ENCODE measurements at places on chromosomes 7 and 10.

DNA sequence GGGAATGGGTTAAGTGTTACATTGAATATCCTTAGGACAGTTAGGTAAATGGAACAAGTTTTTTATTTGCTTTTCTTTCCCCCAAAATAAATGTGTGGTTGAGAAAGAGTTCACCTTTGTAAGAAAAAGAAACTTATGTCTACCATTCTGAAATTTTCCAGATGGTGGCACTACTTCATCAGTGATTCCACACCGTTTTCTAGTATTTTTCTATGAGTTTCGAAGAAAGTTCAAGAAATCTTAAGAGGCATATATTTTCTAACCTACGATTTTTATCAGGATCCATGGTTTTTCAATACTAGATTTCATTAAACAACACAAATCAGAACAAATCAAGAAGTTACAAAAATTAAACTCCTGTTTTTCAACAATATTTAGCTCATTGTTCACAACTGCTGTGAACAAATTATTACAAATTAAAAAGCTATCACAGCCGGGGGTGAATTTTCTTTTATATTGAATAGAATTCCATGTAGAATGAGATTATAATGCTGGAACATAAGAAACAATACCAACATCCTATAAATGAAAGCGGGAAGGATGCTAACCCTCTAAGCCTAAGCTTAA, 163.1 kb upstream of the NPVF start:
- peak; percentile 14 for DNase-seq

DNA sequence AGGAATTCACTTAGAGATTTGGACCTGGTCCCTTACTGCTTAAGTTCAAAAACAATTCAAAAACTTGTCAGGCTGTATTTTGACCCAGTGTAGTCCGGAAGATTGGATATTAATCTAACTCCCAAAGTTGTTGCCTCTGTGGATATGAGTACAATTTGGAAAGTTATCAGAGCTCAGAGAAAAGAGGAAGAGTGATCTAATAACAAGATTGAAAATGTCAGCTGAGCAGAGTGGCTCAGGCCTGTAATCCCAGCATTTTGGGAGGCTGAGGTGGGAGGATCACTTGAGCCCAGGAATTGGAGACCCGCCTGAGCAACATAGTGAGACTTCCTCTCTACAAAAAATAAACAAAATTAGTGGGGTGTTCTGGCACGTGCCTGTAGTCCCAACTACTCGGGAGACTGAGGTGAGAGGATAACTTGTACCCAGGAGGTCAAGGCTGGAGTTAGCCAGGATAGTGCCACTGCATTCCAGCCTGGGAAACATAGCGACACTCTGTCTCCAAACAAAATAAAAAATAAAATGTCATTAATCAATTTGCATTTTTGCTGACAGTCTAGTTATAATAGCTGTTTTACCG, 3.2 kb upstream of the ASCC1 start:
- no peak for DNase-seq

- no peak for DNase-seq
Measured at GRCh38 chr7:37089972-37090371, 358.7 kb downstream of the ELMO1 start.

DNA sequence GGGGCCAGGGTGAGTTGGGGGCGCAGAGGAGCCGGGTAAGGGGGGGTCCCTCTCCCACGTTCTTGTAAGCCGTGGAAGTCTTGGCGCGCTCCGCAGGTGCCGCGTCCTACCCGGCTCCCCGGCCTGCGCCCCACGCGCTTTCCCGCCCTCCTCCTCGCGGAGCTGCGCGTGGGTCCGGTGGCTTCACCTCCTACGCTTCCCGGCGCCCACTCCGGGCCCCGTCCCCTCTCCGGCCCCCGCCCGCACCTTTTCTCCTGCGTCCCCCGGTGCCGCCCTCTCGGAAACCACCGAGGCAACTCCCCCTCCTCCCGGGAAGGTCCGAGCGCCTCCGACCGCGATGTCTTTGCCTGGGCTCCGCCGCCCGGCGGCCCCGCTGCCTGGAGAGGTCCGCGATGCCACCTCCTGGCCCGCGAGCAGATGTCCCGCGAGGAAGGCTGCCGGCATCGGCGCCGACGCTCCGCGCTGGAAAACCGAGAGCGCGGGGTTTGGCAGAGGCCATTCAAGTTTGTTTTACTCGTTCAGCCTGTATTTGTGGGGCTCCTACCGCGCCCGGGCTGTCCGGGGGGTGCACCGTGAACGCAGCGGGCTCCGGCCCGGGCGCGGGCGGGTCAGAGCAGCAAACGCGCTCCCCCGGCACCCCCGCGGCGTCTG, 2.4 kb upstream of the NKX6-2 start:
- no peak for DNase-seq

DNA sequence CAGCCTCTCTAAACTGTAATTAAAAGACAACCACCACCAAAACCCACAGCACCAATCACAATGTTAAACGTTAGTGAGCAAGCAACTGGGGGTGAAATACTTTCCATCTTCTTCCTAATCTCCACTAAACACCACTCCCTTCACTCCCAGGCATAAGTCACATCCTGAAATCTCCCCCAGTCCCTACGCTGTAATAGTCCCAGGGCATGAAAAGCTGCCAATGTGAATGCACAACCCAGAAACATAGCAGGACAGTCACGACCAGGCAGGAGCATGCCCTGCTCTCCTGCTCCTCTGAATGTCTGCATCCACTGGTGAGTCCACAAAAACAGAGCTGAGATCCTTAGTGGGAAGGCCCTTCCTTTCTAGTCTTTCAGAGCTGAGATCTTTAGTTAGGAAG, 288.9 kb downstream of the PARD3 start:
- DNase-seq = peak; percentile 23

DNA sequence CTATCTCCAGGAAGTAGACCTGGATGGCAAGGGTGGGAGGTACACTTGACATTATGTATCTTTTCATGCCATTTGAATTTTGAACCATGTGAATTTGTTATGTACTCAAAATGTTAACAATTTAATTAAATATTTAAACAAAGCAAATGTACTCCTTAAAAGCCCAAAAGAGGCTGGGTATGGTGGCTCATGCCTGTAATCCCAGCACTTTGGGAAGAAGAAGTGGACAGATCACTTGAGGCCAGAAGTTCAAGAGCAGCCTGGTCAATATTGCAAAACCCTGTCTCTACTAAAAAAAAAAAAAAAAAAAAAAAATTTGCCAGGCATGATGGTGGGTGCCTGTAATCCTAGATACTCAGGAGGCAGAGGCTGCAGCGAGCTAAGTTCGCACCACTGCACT, 136.9 kb upstream of the ASAH2 start:
- no peak for DNase-seq

DNA sequence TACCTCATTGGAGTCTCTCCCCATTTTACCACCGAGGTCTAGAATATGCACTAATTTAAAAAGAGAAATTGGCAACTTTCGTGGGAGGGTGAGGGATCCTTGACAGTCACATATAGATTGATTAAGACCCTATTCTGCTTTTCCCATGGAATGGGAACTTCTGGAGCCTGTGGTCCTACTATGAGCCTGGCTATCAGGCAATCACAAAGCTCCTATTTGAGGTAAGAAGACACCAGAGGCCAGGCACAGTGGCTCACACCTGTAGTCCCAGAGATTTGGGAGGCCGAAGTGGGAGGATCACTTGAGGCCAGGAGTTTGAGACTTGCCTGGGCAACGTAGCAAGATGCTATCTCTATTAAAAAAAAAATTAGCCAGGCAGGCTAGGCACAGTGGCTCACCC, 104.7 kb upstream of the CCNY start:
- no peak for DNase-seq

DNA sequence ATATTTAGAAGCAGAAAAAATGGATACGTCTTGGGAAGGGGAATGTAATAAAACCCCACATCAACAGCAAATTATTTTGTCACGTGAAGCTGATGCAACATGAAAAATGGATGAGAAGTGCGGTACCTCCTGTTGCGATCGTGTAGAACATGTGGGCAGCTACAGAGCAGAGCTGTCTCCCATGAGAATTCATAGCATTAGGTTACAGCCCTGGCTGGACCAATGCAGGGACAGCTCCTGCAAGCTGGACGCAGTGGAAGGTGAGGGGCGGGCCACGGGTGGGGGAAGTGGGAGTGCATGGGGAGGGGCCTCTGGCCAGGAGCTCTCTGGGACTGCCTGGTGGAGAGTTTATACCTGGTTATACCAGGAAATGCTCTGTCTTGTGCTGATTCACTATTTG, 120.3 kb downstream of the GATA3 start:
- no peak for DNase-seq

GRCh38 chr7:22628112-22628511, 98.9 kb upstream of the IL6 start:
- DNase-seq = no peak

DNA sequence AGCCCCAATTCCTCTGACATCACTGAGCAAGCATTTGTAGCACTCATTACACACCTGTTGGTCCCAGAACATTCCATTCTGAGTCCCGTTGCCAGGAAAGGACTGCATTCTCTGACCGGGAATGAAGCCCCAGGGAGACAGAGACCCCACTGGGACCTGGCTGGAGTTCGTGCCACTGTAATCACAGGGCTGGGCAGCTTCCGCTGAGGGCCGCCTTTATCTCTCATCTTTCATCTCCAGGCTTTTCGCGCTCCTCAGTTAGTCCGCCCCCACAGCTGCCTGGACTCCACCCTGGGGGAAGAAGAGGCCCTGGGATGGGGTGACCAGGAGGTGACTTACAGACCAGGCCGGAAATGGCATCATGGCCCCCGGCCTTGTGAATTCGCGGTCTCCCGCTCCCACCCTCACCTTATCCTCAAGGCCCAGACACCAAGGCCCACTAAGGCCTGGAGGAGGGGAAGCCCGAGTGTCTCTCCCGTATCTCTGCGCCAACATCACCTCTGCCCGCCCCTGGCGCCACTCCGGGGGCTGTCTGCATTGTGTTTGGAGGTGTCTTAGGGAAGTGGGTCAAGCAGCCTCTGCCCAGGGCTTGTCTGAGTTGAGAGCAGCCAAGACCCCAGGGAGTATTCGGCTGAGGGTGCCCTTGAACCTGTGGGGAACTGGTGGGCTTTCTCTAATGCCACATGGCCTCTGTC, 75.4 kb downstream of the PROSER2 start:
- DNase-seq = no peak

- no peak for DNase-seq
Measured at GRCh38 chr10:5079306-5079830, 14.8 kb upstream of the AKR1C3 start.

GRCh38 chr10:69640196-69640980, 10.3 kb downstream of the FAM241B start:
- no peak for DNase-seq

DNA sequence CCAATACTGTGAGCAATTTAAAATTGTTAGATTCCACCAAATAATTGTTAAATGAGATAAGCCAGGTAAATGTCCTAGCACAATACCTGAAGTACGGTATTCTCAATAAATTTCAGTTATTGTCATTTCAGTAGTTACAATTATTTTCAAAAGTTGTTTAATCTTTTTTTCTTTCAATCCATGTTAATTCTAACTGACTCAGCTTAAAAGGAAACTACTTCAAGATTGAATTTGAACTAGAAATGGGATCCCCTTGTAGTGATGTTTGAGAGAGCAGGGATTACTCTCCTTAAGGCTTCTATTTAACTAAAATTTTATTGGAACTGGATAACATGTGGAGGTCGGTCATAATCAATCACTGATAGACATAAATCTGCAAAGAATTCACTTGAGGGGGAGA, 6.9 kb upstream of the AKR1E2 start:
- no peak for DNase-seq

DNA sequence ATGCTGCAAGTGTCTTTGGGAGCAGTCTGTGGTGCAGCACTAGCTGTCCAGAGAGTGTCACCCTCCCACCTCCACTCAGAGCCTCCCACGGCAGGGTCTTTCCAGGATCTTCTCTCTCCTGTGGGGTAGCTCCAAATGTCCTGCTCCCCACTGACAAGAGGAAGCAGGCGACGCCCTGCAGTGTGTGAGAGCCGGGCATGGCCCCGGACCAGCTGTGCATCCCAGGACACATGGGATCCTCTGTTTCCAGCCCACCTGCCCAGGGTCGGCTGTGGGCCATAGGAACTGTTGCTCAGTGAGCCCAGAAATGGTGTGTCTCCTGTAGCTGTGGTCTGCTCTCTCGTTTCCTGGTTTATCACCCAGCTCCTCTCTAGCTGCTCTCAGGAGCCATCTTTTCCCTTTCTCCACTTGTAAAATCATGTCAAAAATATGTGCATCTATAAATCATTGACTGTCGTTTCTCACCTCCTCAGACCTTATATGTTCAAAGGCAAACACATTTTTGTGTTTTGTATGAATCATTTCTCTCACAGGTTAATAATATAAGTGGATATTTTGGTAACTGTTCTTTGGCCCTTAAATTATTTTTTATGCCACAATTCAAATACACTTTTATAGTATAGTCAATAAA, 74.9 kb downstream of the VWC2 start:
- DNase-seq = no peak

- DNase-seq = no peak
Measured at GRCh38 chr10:124995605-124996004, 53.7 kb downstream of the ZRANB1 start.

DNA sequence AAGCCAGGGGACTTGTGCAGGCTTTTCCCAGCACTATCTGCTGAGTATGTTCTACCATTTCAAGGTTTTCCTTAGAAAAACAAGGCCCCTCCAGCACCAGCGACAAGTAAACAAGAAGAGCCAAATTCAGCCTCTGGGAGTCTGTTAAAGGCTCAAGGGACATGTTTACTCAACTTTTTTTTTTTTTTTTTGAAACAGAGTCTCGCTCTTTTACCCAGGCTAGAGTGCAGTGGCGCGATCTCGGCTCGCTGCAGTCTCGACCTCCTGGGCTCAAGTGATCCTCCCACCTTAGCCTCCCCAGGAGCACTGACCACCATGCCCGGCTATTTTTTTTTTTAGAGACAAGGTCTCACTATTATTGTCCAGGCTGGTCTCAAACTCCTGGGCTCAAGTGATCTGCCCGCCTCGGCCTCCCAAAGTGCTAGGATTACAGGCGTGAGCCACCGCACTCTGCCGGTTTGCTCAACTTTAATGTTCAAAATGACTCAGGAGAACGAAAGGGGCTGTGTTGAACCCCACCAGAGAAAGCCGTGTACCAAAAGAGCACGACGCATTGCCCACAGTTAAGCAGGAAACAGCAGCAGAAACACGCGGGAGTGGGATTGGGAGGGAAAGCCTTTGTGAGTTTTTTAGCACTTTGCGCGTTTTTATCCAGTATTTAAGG, 772 bp downstream of the PRDX3 start:
- no peak for DNase-seq

DNA sequence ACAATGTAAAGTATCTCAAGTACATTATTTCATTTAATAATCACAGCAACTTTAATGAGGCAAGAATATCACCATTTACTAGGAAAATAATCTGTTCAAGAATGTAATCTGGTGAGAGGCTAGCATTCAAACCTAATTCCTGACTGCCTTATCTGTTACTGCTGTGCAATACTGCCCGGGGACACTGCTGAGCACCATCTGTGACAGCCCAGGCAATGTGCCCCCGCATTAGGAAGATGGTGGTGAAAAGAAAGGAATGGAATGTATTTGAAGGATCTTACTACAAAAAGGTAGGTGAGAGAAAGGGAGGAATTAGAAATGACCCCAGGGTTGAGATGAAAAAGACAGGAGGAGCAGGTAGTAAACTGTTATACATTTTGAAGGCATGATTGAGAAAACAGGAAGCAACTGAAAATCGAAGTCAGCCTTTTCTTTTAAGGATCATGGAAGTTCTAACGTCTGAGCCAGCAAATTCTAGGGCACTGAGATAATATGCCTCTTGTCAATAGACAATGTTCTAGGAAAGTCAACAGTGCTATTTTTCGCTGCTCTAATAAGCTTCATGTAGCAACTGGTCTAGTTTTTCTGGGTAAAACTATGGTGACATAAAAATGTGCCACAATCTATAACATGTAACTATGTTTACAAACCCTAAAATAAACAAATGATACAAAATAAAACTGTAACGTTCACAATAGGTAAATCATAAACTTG, 90.4 kb downstream of the ETV1 start:
- no peak for DNase-seq

Data from glomerular endothelial cell (primary cell).